CD8-positive, alpha-beta T cell (primary cell): ENCODE measurements at places on chromosomes 13 and 19.

- no peak for DNase-seq
Measured at GRCh38 chr19:18604820-18605159, 1.8 kb downstream of the CRLF1 start.

DNA sequence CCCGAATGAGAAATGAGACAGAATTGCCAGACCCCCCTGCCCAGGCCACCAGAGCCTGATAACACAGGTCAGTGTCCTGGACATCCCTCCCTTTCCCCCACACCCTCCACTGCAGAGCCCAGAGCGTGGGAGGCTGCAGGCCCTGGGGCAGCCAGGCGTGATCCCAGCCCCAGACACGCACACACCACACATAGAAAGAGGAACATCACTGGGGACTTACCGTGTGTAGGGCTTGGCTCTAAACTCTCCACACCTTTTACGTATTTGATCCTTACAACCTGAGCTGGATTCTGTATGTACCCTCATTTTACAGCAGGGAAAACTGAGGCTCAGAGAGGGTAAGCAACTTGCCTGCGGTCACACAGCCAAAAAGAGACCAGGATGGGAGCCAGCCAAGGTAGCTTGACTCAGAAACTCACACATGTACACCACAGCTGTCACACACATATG, 334 bp upstream of the ANGPTL6 start:
- peak; percentile 64 for DNase-seq

DNA sequence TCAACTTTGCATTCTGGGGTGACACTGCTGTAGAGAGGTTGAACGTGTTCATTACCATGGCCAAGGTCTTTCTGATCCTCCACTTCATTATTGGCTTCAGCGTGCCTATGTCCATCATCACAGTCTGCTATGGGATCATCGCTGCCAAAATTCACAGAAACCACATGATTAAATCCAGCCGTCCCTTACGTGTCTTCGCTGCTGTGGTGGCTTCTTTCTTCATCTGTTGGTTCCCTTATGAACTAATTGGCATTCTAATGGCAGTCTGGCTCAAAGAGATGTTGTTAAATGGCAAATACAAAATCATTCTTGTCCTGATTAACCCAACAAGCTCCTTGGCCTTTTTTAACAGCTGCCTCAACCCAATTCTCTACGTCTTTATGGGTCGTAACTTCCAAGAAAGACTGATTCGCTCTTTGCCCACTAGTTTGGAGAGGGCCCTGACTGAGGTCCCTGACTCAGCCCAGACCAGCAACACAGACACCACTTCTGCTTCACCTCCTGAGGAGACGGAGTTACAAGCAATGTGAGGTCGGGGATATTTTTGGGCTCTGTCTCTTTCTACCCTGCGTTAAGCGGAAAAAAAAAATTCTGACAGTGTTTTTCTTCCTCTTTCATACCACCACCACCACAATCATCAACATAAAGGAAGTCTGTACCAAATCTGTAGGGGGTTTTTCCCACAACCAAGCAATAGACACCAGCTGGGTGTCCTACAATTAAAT, 29.5 kb downstream of the FPR3 start:
- no peak for DNase-seq

- no peak for DNase-seq
Measured at GRCh38 chr19:31863122-31863521, 482.3 kb upstream of the ZNF507 start.

DNA sequence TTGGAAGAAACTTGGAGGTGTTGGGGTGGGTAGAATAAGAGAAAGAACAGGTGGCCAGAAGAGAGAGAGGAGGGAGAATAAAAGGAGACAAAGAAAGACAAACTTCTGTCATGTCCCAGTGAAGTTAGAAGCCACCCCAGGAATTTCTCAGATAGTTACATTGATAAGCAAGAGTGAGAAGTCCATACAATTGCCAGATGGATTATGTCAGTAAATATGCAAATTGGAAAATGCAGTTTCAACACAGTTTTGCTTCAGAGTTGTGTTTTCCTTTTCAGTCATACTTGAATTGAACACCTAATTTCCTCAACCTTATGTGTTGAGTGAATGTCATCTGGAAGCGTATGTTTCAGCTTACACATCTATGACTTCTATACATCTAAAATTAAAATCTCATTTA, 139.2 kb downstream of the RXFP2 start:
- DNase-seq: no peak

- no peak for DNase-seq
Measured at GRCh38 chr13:68897331-68897928, 1210.2 kb upstream of the ATXN8OS start.

- DNase-seq: no peak
Measured at GRCh38 chr19:33553530-33554310, 32.1 kb upstream of the PEPD start.

GRCh38 chr13:100941377-100942368, 267.1 kb upstream of the TMTC4 start:
- no peak for DNase-seq

DNA sequence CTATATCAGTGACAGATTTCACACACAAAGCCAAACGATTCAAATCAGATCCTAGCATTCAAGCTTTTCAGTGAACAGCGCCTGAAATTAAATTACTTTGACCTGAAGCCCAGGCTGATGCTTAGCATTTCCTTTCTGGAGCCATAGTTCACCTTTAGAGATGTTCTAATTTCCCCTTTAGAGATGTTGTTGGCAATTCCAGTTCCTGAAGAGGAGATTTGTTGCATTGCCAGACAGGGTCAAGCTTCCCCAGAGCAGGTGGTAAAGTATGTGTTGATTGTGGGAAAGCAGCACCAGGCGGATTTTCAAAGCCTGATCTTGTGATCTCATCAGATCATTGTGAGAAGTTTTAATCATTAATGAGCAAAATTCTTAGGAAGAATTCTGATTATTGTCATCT, 609.8 kb upstream of the KLF12 start:
- no peak for DNase-seq

DNA sequence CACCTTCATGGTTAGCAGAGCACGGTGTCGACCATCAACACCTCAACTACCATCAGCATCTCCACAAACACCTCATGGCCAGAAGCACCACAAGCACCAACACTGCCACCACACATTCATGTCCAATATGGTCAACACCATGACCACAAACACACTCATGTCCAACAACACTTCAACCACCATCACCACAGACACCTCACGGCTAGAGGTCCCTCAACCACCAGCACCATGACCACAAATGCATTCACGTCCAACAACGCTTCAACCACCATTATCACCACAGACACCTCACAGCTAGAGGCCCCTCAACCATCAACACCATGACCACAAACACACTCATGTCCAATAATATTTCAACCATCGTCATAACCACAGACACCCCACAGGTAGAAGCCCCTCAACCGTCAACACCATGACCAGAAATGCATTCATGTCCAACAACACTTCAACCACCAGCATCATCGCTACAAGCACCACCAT, 10.2 kb downstream of the TRAPPC5 start:
- no peak for DNase-seq

DNA sequence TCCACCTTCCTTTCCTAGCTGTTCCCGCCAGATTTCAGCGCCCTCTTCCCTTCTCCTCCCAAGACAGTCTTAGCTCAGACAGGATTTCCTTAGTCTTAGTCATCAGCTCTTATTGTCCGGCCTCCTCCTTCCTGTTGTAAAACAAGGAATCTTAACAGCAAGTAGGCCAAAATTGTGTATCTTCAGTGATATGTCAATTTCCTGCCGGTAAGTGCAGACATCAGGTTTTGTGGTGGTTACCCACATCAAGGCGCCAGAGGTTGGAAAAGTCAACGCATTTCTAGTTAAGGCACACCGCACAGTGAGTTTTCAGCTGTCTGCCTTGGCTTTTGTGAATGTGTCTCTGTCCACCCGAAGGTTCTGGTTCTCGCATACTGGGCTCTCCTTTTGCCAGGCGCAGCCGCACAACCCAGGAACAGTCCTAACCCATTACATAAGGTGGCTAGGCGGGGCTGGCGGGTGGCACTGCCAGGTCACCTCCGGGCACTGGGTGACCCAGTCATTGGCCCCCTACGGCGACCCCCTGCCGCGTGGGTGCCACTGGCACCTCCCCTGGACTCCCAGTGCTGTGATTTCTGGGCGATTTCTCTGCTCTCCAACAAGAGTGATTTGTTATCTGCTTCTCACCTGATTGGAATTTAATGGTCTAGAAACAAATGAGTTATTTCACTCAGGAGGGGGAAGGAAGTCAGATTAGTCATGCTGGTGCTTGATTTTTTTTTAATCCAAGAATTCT, 12.9 kb downstream of the COL4A2 start:
- no peak for DNase-seq

DNA sequence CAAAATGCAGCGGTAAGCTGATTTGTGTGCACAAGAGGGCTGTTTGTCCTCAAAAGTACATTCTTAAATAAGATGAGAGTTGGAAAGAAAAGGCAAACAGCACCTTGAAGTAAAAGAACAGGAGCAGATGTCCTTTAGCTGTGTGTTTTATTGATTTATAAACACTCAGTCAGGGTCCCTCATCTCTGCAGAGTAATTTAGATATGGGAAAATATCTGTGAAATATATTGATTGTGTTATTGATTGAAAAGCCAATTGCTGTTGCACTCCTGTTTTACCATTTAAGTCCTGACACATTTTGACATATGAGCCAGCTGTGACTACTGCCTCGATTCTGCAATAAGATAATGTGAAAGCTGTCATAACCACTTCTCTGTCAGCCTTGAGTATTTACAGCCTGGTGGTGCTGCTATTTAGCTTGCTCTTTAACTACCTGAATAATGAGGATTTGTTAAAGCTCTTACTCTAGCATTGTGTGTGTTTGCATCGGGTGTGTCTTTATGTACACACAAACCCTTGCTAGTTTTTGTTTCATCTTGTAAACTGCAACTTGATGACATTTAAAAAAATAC, 550.1 kb downstream of the DACH1 start:
- no peak for DNase-seq
